Neuronal stem cell (in vitro differentiated cells): ENCODE measurements at places on chromosomes 6 and 20.

DNA sequence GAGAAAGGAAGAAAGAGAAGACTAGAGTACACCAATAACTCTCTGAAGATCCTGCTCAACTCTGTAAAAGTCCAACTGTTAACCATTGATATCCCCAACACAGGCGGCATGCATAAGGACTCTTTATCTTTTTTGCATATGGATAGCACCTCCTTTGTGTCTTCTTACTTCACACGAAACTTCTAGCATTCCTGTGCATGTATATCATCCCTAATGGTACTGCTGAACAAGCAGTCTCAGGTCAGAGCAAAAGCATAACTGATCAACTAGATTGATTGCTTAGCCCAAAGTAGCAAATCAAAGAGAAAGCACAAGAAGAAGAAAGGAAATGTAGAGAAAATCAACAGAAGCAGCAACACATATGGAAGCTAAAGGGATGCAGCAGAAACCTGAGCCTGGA, 234.4 kb downstream of the SYNE1 start:
- DNase-seq: no peak

- no peak for DNase-seq
Observed at GRCh38 chr6:82914511-82914910, 151.1 kb downstream of the UBE3D start.

GRCh38 chr20:1101533-1101932, 16.9 kb upstream of the PSMF1 start:
- no peak for DNase-seq

- DNase-seq: no peak
Observed at GRCh38 chr20:3734111-3734843, 1.8 kb downstream of the HSPA12B start.

DNA sequence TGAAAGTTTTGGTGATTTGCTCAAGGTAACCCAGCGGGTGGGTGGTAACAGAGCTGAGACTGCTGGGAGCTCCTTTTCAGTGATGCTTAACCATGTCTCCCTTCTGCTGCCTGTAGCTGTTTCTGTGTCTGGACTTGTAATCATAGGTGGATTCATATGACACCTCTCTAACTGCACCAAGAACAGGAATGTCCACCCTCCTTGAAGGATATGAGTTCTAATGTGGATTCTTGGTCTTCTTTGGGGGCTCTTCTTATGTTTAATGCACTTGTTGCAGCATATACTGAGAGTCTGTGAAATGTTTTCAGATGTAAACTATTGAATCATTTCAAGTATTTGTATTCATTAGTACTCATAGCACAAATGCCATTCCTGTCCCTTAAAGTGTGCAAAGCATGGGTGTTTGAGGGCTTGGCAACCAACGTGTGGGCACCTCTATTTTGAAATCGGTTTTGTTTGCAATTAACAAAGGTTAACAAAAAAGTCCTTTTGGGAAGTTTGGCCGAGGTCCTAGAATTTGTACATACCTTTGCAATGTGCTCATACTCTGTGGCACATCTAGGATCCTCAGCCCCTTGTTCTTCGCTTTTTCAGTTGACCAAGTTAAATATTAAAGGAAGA, 138.0 kb downstream of the SOX4 start:
- no peak for DNase-seq

GRCh38 chr6:92147246-92147645, 1272.1 kb downstream of the EPHA7 start:
- DNase-seq: no peak

DNA sequence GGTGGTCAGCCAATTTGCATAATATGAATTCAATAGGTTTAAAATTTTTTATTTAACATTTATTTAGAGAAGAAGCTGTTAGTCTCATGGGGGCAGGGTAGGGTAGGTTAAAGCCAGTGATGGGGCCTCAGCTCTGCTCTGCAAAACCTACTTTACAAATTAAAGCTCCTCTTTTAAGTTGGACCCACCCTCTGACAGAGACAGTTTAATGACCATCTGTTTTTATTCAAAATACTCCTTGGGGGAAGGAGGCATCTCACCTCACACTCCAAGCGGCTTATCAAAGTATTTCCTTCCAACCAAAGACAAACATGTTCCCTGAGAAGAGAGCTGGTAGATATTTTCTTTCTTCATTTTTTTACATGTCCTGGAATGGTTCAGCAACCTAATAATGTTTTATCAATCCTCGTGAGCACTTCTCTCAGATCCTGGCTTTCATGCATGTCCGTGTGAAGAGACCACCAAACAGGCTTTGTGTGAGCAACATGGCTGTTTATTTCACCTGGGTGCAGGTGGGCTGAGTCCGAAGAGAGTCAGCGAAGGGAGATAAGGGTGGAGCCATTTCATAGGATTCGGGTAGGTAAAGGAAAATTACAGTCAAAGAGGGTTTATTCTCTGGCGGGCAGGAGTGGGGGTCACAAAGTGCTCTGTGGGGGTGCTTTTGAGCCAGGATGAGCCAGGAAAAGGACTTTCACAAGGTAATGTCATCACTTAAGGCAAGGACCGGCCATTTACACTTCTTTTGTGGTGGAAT, 184.7 kb downstream of the GJA1 start:
- no peak for DNase-seq

DNA sequence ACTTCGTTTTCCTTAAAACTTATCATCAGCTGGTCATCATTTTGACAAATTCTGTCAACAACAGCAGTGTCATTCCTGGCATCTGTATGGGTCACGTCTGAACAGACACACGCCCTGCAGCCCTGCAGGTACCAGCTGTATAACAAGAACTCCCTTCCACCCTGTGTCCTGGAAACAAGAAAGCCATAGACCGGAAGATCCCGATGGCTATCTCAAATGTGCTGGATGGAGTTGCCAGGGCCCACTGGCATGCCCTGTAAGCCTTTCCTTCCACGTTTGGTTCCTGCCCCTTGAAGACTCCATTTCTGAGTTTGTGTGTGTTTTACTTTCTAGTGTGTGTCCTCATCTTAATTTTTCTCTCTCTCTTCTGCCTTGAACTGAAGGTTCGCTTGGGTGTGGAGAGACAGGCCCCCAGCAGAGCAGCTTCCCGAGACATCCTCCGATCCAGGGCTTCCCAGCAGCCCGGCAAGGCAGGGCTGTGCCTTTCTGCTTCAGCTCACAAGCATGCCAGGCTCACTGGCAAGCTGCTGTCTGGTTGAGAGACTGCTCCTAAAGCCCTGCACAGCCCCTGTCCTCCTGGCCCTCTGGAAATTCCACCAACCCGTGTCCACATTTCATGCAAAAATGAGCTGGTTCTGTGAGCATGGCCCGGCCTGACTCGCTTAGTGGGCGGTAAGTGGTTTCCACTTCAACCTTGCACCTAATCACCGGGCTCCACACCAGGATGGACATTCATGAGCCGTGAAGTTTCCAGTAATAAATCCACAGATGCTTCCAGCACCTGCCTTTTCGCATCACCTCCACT, 8.7 kb downstream of the GFRA4 start:
- DNase-seq: no peak

GRCh38 chr6:133814797-133815196, 74.1 kb upstream of the TCF21 start:
- DNase-seq: no peak
